Activated CD8-positive, alpha-beta memory T cell treated with anti-CD3 and anti-CD28 coated beads for 24 hours (primary cell): ENCODE measurements at places on chromosomes 12 and 14.
A peak's percentile ranks its signal among the peaks of the same experiment; 100 is the strongest.

- no peak for DNase-seq
Measured at GRCh38 chr12:25767606-25768005, 190.9 kb upstream of the RASSF8 start.

DNA sequence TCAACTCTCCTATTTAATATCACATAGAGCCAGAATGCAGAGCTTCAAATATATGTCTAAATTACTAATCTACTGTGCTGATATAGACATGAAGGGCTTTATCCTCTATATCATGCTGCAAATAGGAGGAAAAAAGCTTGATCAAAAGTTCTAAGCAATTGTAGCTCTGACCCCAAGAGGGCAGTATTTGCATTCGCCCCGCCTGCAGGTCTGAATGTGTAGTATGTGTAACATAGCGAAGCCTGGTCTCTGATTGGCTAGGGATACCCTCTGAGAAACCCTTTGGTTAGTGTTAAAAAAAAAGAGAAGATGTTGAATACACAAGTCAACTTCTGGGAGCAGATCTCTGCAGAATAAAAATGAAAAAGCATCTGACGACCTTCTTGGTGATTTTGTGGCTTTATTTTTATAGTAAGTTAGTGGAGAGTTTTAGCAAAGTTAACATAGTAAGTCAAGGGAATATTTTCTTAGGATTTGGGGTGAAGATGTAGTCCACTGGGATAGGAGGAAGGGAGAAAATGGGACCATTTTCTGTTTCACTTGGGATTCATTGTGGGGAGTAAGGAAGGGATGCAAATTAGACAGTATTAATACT is 151.6 kb upstream of the OR4E1 start:
- DNase-seq = no peak

DNA sequence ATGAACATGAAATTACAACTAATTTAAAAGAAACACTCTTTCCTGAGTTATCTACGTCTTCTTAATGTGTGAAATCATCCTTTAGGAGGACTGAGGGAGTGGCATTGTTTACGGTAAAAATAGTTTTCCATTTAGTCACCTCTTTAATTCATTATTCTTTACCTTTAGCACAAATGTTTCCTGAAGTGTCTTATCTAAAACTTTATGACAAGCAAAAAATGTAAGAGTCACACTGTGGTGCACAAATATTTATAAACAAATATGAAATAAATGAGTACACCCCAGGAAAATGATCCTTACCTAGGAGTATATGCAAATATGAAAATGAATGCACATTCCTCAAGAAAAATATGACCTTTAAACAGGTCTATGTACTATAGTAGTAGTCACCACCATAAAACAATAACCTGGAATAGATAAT is 104.6 kb downstream of the PTPRR start:
- no peak for DNase-seq

- DNase-seq = no peak
Measured at GRCh38 chr14:50762931-50763300, 68.0 kb downstream of the NIN start.

GRCh38 chr12:64034901-64035576 is 187.1 kb downstream of the KICS2 start:
- no peak for DNase-seq

DNA sequence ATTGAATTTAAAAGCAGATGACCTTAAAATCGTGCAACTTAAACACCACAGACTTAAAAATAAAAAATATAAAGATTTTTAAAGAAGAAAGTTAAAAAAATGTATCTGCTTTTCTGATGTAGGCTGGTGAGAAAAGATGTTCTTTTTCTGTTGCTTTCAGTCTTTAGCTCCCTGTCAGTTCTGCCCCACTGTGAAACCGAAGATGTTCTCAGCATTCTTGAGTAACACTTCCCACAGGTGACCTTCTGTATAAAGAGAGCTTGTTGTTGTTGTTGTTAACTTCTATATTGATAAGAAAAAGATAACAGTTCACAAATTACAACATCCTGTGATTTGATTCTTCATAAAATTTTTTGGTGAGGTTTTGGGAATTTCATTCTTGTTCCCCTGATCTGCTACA is 377.9 kb upstream of the RGS6 start:
- no peak for DNase-seq

DNA sequence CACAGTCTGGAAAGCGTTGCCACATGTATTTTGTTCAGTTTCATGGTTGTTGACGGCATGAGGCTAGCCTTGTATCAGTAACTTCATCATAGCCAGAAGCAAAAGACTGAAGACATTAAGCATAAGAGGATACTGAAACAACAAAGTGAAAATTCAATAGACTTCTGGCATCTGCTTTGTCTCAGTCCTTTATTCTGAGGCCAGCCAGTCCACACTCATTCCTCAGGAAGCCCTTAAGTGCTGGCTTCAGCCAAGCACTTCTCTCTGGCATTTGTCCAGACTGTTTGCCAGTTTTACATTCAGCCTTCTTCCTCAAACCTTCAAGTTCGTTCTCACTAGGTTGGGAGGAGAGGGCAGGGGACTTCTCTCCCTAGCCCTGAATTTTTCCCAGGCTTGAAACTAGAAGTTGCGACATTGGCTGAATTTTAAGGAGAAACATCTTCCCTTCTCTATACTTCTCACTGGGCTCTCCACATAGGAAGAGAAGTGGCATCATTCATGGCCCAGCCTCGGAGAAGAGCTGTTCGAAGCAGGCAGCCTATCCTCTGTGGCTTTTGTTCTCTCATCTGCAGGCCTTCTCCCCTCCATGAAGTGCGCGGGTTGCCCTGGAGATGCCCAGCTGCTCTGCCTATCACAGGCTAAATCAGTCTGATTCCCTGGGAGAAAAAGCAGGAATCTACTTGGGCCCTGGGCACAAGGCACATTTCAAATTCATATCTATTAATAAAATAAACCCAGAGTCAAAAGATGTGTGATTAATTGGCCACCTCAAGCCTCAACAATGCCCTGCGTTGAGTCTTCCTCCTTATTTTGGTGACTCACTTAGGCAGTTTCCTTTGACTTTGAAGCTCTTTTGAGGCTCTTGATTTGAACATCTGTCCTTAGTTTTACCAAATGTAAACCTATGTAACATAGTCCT is 130.9 kb upstream of the PLEKHA5 start:
- DNase-seq = no peak

DNA sequence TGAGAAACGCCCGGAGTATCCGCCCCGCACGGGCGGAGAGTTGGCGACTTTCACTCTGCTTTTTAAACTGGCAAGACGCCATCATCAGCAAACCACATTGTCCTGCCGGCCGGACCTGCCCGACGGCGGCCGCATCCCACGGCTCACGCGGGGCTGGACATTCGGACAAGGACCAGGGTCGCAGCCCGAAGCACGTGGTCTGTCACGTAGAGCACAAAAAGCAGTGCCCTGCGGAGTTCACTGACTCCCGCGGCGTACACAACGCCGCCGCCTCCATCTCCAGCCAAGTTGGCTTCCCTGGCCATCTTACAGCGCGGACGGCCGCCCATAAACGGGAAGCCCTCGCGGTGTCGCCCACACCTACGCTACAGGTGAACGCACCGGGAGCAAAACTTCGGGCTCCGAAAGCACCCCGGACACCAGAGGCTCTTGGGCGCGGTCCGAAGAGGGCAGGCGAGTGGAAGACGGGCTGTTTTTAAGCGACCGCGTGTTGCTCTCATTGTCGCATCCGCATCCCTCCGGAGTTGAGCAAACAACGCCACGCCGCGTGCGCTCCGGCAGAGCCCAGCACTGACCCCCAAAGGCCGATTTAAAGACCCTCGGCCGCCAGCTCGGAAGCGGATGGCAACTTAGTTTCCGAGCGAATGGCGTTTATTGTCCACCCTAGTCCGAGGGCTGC is 966 bp downstream of the SINHCAF start:
- peak; percentile 86 for DNase-seq

DNA sequence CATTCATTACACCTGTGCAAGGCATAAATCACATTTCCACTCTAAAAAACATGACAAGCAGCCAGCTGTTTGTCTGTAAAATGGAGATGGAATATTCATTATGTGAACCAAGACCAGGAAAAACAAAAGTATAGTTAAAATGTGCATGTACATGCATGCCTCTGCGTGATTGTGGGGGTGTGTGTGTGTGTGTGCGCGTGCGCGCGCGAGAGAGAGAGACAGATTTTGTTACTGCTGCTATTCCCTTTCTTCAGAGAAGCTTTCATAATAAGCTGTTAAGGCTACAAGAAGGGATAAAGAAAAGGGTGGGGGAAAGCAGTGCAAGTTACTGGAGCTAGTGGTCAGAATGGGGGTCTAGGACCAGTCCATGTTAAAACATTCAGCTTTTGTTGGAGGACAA is 430.3 kb downstream of the NAV3 start:
- no peak for DNase-seq

GRCh38 chr12:23204933-23205778 is 580.2 kb downstream of the ETNK1 start:
- no peak for DNase-seq

- DNase-seq = no peak
Measured at GRCh38 chr12:107735763-107736162, 25.2 kb downstream of the PRDM4 start.

GRCh38 chr14:84797326-84797725 is 732.6 kb upstream of the FLRT2 start:
- no peak for DNase-seq

GRCh38 chr14:72535485-72535884 is 358.4 kb downstream of the DPF3 start:
- DNase-seq = no peak

- DNase-seq = no peak
Measured at GRCh38 chr12:63826006-63826585, 18.4 kb upstream of the SRGAP1 start.

DNA sequence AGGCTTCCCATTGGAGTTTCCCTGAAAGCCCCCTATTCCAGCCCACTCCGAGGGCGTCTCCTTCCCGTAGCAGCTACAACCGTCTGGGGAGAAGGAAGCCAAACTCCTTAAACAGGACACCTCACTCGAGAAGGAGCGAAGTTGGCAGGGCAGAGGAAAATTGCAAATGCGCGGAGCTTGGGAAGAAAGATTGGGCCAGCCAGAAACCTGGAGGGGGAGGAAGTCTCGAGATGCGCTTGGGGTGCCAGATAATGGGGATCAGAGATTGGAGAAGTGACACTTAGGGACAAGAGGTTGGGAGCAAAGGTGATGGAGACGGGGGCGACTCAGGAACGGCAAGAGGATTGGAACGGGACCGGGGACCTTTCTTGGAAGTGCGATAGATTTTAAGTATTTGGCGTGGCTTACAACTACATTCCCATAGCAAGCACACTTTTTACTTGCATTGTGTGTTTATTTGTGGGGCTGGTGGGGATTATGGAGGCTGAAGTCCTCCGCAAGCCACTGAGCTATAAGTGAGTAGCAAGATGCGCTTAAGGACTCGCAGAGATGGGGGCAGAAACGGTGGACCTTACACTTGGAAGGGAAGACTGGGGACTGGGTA is 926 bp downstream of the HRK start:
- DNase-seq = peak; percentile 58

- DNase-seq = no peak
Measured at GRCh38 chr14:62097824-62098223, 335.6 kb downstream of the SNAPC1 start.

- no peak for DNase-seq
Measured at GRCh38 chr14:60488175-60488574, 2.3 kb upstream of the C14orf39 start.
